Posterior cingulate gyrus (tissue), 11 donors: ENCODE measurements at places on chromosomes 12 and 14.

DNA sequence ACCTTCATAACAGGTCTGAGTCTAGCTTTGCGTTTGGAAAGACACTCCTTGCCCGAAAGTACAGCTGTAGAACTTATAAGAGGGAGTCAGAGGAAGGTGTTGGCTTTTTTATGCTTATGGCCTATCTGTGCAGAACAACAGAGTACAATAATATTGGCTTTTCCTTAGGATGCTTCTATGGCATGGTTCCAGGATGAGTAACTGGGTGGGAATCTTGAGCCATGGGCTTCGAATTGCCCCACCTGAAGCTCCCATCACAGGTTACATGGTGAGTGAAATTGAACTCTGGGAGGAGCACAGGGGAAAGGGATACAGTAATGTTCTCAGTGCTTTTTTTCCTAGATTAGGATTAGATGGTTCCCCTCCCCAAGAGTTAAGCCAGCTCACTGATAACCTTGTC is 13.0 kb downstream of the PARP2 start:
- DNase-seq: no peak

- no peak for DNase-seq
These were observed 226.9 kb upstream of the CRY1 start for GRCh38 chr12:107320033-107320928.

DNA sequence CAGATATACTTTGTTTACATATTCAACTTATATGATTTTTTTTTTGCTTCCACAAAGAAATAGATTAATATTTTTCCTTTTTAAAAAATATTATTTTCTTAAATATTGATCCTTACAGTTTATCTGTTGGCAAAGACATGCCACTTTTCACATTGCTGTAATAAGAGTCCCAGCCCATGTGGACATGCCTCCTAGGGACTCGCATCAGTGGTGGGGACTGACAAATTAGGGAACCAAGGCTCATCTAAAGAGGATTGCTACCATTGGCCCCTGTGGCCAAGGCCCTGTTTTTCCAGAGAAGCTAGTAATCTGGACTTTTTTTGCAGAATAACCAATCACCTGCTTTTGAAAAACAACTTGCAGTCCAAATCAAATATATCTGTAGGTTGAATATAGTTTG is 27.8 kb upstream of the BMAL2 start:
- DNase-seq: no peak

GRCh38 chr12:48340943-48341342 is 9.8 kb downstream of the ZNF641 start:
- no peak for DNase-seq

- no peak for DNase-seq
These were observed 31.9 kb downstream of the CACNA1C start for GRCh38 chr12:2084553-2085296.

DNA sequence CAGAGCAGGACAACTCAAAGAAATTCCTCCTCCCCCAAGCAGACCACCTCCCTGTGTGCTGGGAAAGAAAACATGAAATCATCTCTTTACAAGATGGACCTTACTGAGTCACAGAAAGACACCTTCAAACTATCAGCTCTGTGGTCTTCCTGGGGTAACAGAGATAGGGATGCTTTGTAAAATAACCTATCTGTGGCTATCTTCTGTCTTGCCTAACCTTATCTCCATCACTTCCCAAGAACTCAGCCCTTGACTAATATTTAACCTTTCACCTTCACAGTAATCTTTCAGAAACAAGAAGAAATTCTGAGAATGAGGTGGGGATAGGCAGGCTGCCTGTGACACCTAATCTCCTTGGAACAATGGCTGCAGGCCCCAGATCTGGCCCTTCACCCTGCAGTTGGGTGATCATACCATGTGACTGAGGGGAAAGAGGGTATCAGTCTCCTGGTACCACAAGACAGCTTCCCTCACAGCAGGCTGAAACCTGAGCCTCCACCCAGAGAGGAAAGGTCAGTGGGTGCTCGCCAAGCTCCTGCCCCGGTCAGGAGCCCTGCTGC is 27.4 kb upstream of the CEBPE start:
- DNase-seq: no peak

DNA sequence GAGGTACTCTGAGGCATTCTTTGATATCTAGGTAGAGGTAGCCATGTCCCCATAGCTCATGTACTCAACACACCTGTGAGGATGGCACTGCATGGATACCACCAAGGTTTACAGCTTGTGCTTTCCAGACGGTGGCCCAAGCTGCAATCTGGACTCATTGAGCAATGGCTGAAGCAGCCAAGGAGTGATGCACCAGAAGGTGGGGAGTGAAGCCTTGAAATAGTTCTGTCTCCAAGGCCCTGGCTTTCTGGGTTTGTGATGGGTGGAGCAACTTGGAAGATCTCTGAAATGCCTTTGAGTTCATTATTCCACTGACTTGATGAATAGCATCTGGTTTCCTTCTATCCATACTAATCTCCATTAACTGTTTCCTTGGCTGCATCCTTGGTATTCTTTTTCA is 290.0 kb upstream of the NOVA1 start:
- no peak for DNase-seq

DNA sequence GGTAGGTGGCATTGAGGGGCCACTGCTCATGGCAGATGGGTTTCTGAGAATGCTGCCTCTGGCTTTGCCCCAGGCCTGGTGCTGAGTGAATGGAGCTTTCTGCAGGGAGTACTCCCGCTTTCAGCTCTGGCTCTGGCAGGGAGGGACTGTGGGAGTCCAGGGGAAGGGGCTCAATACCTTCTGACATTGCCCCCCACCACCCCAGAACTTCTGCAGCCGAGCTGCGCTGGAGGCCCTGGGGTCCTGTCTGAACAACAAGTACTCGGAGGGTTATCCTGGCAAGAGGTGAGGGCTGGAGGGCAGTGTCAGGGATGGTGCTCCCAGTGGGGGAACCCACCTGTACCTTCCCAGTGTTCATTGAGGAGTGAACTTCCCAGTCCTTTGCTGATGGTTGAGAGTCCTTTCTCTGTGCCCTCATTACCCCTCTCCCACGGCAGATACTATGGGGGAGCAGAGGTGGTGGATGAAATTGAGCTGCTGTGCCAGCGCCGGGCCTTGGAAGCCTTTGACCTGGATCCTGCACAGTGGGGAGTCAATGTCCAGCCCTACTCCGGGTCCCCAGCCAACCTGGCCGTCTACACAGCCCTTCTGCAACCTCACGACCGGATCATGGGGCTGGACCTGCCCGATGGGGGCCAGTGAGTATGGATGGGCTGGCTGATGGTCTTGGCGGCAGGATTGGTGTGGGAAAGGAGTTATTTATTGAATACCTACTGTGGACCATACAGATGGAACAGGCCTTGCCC is 1.9 kb downstream of the SHMT2 start:
- DNase-seq: no peak

DNA sequence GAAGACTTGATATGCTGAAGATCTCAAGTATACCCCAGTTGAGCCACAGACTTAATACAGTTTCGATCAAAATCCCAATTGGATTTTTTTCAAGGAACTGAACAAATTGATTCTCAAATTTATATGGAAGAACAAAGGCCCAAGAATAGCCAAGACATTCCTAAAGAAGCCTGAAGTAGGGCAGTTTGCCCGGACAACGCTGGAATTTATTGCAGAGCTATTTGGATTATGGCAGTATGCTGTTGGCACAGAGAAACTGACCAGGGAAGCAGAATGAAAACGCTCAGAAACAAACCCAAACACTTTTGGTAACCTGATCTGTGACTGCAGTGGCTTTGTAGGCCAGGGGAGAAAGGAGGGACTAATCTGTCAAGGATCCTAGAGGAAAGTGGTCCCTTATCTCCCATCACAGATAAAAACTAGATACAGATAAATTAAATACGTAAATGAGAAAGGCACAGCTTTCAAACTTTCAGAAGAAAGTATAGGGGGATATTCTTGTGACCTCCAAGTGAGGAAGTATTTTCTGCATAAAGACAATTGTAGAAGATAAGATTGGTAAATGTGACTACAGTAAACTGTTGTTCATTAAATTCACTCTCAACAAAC is 35.9 kb upstream of the GSC start:
- no peak for DNase-seq

DNA sequence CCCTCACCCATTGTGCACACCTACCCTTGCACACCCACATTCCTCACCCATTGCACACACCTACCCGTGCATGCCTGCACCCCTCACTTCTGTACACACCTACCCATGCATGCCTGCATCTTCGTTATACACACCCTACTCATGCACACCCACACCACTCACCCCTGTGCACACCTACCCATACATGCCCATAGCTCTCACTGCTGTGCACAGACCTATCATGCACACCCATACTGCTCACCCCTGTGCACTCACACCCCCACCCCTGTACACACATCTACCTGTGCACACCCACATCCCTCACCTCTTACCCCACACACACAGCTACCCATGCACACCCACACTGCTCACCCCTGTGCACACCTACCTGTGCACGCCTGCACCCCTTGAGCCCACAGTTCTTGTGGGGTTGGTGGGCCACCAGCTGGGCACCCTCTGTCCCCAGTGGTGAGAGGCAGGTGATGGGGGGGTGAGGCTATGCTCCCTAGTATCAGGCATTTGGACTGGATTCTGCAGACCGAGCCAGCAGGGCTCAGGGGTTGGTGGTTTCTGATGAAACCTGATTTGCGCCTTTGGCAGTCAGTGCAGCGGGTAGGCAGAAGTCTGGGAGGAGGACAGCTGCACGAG is 15.6 kb downstream of the CEP170B start:
- no peak for DNase-seq

DNA sequence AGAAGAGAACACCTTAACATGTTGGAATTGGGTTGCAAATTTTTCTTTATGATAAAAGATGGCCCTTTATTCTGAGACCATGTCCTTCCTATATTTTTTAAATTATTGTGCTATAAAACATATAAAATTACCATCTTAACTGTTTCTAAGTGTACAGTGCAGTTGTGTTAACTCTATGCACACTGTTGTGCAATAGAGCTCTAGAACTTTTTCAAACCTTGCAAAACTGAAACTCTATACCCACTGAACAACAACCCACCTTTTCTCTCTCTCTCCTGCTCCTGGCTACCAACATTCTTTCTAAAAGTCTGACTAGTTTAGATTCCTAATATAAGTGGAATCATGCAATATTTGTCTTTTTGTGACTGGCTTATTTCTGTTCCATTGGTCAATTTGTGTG is 7.8 kb upstream of the CPM start:
- no peak for DNase-seq

DNA sequence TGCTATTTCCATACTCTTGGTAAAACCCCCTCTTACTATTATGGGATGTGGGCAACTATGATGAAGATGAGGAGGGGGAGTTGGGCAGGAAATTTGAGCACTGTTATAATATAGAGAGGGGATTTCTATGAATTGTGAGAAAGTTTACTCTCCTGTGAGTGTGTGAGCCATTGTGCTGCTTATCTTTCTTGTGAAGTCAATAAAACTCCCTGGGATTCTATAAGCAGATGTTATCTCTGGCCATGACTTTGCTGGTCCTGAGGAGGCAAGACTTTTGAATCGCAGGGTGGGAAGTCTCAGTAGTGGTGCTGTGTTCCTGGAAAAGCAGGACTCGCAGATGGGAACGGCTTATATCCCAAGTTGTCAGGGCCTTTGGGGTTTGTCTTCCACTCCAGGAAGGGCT is 62.2 kb downstream of the EMP1 start:
- DNase-seq: no peak

GRCh38 chr14:104580961-104581360 is 1.4 kb downstream of the C14orf180 start:
- no peak for DNase-seq

DNA sequence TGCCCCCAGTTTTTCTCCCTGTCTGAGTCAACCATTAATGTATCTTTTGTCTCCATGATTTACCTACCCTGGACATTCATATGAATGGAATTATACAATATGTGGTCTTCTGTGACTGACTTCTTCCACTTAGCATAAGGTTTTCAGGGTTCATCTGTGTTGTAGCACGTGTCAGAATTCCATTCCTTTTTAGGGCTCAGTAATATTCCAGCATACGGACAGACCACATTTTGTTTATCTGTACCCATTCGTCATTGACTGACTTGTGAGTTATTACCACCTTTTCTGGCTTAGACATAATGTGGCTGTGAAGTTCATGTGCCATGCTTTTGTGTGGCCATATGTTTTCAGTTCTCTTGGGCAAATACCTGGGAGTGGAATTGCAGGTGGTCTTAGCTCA is 37.9 kb downstream of the TSPAN9 start:
- no peak for DNase-seq

DNA sequence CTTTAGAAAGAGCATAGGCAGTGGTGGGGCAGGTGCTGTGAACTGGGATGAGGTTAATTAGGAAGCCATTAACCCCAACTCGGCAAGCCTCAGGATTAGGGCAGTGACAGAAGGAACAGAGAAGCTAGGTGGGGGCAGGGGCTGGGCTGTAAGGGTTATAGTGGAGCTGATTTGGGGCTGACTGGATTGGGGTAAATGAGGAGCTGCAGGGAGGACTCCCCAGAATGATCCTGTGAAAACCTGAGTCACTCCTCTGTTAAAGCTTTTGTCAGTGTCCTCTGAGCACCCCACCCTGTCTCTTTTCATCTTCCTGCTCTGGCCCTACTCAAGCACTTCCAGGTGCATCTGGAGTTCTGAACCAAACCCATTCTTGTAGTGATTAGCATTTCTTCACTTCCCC is 4.4 kb downstream of the KLC1 start:
- DNase-seq: no peak

GRCh38 chr12:92492291-92492690 is 210.5 kb upstream of the PLEKHG7 start:
- no peak for DNase-seq

DNA sequence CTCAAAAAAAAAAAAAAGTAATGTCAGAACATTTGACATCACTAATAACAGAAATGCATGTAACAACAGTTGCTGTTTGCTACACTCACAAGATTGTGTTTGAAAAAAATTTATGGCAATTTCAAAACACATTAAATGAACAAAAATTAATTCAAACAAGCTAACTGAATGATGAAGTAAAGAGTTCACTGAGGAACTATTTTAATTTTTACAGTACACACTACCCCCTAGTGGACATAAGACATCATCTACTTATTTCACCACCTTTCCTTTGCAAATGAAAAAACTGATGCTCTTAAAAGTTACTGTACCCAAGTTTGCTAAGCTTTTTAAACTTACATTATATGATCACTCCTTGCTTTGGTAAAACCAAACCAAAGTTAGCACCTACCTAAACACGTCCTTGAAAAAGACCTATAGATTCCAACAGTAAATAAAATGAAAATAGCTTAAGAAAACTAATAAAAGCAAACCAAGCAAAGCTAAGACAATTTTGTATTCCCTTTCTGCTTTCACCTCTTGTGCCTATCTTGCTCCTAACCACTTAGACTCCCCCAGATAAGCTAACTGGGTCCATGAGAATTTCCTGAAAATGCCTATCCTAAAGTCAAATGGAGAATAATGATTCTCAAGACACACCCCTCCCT is 22.2 kb downstream of the UBE2N start:
- no peak for DNase-seq

- DNase-seq: no peak
These were observed 20.1 kb downstream of the KLRK1 start for GRCh38 chr12:10369557-10370415.
